ENCODE measurements at places on chromosomes 6 and 20.

DNA sequence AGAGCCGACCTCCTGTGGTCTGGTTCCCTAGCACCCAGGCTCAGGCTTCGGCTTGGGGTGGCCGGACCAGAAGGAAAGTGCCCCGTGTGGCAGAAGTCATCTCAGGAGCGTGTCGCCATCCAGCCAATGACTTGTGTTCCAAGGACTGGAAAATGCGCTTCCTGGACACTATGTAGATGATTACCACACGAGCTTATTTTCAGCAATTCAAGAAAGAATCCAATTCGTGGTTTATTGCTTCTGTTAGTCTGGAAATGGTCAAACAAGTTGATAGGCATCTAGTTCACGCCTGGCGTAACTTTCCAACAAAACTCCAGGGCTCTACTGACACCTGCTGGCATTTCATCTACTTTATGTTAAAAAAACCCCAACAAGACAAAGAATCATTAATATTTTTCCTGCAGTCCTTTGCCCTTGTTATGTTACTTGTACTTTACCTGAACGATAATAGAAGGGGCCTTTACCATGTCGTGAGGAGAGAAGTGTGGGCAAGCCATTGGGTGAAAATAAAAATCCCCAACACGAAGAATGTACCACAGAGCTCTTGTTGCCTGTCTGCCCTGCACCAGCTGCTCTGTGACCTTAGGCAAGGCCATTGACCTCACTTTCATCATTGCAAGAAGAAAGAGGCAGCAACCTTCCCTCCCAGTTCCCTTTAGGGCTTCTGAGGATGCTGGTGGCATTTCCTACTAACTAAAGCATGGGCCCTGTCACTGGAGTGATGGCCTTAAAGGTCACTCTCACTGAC is 154.7 kb upstream of the LAMP5 start:
- no peak for DNase-seq

DNA sequence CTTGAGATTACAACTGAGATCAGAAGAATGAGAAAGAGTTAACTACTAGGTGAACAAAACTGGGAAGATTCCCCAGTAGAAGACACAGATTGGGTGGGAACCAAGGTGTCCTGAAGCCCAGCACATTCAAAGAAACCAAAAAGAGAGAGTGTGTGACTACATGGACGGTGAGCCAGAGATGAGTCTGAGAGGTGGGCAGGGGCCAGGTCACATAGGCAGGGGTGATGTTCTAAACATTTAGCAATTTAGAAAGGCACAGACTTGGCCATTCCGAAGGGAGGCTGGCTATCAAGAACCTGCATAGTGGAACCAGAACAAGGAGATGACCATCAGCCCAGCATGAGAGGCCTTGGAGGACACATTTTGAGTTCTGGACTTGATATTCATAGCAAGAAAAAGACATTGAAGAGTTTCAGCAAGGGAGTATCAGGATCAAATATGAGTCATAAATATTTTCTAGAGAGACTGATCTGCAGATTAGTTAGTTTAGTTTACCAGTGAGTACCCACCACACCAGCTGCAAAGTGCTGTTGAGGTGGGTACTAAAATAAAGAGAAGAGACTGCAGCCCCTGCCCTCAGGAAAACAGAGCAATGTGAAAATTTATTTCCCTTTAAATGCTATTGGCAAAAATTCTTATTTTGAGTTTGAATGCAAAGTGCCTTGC is 340.5 kb upstream of the PRDM1 start:
- DNase-seq: no peak

DNA sequence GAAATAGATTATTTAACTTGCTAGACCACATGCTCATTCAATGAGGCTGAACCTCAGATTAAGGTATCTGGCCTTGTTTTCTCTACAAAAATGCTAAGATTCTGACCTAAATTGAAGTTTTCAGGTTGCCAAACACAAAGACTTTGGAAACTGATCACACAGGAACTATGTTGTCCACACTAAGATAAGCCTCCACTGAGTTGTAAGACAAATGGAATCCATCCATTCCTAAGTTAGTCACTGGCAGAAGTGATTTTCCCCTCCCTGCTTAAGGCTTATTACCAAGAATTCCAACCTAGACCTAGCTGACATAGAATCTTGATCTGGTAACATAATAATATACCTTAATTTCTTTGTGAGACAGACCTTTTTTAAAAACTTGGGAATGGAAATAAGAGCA is 608.1 kb downstream of the TENT5A start:
- DNase-seq: no peak

- DNase-seq: no peak
Observed at GRCh38 chr20:2890742-2891141, 17.5 kb downstream of the PTPRA start.

GRCh38 chr20:46157625-46158024 is 39.5 kb downstream of the CD40 start:
- no peak for DNase-seq

DNA sequence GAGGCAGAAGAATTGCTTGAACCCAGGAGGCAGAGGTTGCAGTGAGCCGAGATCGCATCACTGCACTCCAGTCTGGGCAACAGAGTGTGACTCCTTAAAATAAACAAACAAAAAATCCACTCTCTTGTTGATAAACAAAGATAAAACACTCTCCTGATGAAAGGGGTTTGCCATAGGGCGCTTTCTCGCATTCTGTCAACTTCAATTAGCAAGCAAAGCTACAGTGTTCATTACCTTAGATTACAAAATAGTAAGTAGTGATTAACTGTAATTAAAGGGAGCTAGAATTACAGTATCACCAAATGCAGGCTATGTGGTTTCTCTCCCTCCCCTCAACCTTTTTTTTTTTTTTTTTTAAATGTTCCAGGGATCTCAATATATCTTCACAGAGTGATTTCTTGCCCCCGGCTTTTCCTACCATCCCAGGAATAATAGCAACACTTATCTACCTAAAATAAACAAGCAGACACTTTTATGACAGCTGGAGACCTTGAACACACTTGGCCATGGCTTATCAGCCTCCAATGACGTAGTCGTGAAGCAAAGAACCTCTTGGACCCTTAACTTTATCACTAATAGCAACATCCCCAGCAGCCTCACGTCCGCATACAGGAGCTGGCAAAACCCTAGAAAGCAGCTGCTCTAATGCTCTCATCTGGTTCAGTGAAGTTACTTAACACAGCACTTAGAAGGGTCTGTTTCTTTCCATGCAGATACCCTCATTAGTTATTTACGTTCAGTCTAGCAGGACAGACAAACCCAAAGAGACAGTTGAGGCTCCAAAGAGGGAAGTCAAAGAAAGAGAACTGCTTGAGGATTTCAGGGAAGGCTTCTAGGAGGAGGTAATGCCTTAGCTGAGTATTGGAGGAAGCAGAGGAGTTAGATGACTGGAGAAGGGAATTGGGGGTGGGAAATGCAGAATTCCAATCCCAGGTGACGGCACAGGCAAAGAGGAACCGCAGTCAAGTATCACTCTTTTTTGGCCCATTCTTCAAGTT is 37.9 kb upstream of the NEDD9 start:
- no peak for DNase-seq

DNA sequence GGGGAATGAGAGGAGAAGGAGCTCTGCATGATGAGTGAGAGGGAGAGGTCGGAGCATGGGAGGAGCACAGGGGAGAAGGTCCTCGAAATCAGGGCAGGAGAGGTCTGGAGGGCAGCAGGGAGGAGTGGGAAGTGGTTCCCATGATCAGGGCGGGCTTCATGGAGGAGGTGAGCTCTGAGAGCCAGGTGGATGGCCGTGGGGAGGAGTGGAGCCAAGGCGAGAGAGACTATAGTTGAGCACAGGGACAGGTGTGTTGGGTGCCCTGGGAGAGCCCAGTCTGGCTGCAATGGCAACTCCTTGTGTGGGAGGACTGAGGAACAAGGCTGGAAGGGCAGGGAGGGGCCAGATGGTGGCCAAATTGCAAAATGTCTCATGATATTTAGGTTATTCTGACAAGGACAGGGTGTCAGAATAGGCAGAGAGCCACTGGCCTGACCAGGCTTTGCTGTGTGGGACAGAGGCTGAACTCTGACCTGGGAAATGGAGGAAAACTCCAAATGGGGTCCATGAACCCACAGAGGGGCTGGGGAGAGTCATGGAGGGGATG is 21.4 kb downstream of the TTBK1 start:
- no peak for DNase-seq

GRCh38 chr6:106170030-106170791 is 84.1 kb downstream of the PRDM1 start:
- DNase-seq: no peak

DNA sequence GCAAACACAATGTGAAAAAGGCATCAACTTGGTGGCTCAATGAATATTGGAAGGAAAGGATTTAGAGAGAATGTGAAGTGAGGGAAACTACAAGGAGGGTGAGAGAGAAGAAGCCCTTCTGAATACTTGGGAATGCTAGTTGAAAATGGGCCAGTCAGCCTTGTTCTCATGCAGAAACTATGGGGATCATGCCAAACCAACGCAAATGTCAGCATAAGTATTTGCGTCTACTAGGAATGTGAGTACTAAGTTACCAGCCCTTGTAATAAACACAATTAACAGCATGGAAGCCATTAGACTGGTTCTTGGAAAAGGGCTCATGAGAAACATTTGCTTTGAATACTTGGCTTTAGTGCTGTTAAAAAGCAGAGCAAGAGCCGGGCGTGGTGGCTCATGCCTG is 54.9 kb upstream of the AIG1 start:
- no peak for DNase-seq

- DNase-seq: peak; percentile 62
Observed at GRCh38 chr6:27836783-27837624, 75.2 kb downstream of the OR2B2 start.

GRCh38 chr6:169406804-169407203 is 153.2 kb upstream of the THBS2 start:
- no peak for DNase-seq

DNA sequence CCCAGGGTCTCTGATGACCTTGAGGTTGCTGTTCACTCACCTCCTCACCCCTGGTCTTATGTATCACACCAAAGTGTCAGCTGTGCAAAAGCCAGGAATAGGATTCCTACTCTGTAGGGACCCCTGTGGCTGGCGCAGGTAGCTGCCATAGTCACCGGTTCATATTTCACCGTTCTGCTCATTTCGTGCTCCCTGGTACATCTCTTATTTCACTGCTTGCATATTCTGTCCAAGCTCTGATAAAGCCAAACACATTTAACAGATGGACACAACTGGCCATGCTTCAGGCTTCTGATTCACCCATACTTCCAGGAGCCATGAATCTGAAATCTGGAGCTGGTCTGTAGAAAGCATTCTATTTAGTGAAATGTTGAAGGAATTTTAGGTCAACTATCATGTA is 20.5 kb downstream of the SLC22A3 start:
- no peak for DNase-seq

GRCh38 chr6:41707565-41708200 is 27.7 kb downstream of the TFEB start:
- no peak for DNase-seq

DNA sequence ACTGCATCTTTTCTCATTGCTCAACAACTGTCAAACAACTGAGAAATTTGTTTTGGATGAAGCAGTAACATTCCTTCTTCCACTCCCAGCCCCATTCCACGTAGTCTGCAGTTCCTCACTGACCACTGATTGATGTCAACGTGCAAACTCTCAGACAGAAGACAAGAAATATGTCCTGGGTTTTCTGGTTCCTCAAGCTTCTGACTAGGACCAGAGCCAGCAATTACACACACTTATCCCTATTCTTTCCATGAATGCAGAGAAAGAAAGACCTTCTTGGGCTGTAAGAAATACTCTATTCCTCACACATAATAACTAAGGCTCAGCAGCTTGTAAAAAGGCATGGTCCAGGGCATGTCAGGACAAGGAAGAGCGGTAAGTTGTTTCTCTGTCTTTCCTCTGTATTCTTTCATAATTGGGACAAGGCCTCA is 790.1 kb upstream of the SLC35B3 start:
- no peak for DNase-seq

DNA sequence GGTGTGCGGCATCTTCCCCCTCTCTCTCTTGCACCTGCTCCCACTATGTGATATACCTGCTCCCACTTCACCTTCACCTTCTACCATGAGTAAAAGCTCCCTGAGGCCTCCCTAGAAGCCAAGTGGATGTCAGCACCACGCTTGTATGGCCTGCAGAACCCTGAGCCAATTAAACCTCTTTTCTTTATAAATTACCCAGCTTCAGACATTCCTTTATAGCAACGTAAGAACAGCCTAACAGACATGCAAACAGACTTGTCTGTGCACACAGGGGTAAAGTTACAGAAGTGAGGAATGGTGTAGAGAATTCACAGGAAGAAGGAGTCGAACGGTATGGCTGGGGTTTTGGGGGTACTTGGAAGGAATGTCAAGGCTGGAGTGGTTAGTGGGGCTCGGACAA is 14.8 kb upstream of the TGM2 start:
- no peak for DNase-seq

DNA sequence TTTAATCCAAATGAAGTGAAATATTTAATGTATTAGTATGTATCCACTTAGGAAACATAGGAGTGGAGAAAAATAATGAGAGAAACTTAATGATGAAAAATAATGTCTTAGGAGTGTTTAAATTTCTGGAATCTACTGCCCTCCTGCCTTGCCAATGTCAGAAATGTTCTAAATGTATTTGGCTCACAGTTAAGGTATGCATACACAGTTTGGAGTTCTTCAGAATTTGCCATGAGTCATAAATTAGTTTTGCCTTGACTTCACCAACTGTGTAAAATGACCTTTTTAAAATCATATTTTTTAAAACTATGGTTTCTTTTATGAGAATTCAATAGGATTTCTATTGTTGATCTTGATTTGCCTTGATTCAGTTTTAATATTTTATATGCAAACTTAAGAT is 191.7 kb upstream of the HSF2 start:
- no peak for DNase-seq

DNA sequence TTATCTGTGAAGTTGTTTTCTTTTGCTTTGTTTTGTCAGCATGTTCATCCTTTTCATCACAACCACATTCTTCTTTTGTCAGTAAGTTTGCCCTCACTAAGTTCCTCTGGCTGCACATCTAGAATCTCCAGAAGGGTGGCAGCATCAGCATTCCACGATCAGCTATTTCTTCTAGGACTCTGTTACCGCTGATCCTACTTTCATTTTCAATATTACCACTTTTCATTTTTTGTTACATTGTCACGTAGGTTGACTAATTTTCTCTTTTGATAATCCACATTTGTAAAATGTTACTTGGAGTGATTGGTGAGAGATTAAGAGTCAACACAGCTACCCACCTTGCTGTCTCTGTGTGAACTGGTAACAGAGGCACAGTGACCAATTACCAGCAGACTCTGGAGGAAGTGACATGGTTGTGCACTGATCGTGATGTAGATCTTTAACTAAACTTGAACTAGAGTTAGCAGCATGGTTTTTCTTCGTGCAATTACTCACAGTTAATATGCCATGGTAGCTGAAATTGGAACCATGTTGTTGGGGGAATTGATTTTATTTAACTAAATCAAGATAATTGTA is 307.9 kb upstream of the SLC35B3 start:
- DNase-seq: no peak

GRCh38 chr6:163983679-163984078 is 569.2 kb downstream of the QKI start:
- no peak for DNase-seq

DNA sequence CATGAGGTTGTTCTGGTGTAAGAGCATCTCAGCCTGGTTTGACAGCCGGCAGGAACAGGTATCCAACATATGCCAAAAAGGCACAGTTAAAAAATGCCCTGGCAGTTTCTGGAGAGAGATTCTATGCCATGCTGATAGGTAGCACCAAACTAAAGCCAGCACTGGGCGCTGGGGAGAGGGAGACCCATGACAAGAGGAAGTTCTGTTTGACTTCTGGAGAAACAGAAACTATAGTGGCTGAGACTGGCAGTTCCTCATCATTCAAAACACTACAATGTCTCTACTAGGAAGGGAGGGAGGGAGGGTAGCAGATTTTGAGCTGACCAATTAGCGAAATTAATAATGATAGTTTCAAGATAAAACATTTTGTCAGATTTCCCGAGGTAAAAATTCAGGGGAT is 174.1 kb downstream of the ADAT2 start:
- DNase-seq: no peak

GRCh38 chr6:15527838-15528617 is 134.8 kb downstream of the DTNBP1 start:
- no peak for DNase-seq
